ENCODE measurements at places on chromosomes 13 and 19. TPM values are rescaled to one million over a fixed set of nuclear protein-coding genes. Genes with fewer than 3 reads are reported as not detected.

Gene CDX2
- total RNA-seq = not detected

Gene KLK14
- total RNA-seq = not detected

Gene CGB5
- not detected for total RNA-seq

Gene MAP4K1
- total RNA-seq = not detected

Gene ZNF799
- 4.9 TPM for total RNA-seq

Gene MED4
- 26.7 TPM for total RNA-seq

Gene ZNF285
- total RNA-seq = 1.3 TPM

Gene TMPRSS9
- not detected for total RNA-seq

Gene CELF5
- not detected for total RNA-seq

Gene SH3GL1
- total RNA-seq = 78.5 TPM

Gene TMEM238
- 0.39 TPM for total RNA-seq

Gene SLC46A3
- total RNA-seq = 1.6 TPM

Gene RPL21
- total RNA-seq = 707 TPM

Gene ZNF534
- not detected for total RNA-seq

Gene SEMA6B
- not detected for total RNA-seq

Gene KCNN4
- 85.2 TPM for total RNA-seq

Gene OXGR1
- not detected for total RNA-seq

Gene OR10H1
- not detected for total RNA-seq

Gene KCNRG
- total RNA-seq = 4.9 TPM

Gene MATK
- not detected for total RNA-seq

Gene BEST2
- not detected for total RNA-seq

Gene SMIM24
- total RNA-seq = not detected

Gene IZUMO2
- total RNA-seq = 0.39 TPM

Gene KLHL1
- not detected for total RNA-seq

Gene WDR88
- not detected for total RNA-seq

Gene ATXN8OS
- total RNA-seq = not detected

Gene CLEC4G
- total RNA-seq = not detected

Gene SHISA7
- total RNA-seq = not detected

Gene HIPK4
- 0.39 TPM for total RNA-seq

Gene PLVAP
- total RNA-seq = not detected

Gene RGCC
- 237 TPM for total RNA-seq

Gene THAP8
- total RNA-seq = 5.5 TPM

Gene OR7D4
- total RNA-seq = not detected

Gene MTUS2
- 7.9 TPM for total RNA-seq

Gene ZIC2
- total RNA-seq = not detected

Gene EPSTI1
- total RNA-seq = 17.4 TPM
